Stimulated activated CD8-positive, alpha-beta memory T cell treated with anti-CD3 and anti-CD28 coated beads, Interleukin-15, amount 100 ng/mL, for 1 hour (primary cell): ENCODE measurements at places on chromosomes 5 and 9.

DNA sequence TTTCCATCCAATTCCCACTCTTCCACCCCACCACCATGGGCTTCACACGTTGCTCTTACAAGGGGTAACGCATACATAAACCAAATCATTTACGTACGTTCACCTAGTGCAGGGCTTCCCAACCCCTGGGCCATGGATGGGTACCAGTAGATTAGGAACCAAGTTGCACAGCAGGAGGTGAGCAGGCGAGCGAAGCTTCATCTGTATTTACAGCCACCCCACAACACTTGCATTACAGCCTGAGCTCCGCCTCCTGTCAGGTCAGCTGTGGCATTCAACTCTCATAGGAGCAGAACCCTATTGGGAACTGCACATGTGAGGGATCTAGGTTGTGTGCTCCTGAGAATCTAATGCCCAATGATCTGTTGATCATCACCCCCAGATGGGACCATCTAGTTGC, 82.3 kb downstream of the CEMIP2 start:
- DNase-seq: no peak

DNA sequence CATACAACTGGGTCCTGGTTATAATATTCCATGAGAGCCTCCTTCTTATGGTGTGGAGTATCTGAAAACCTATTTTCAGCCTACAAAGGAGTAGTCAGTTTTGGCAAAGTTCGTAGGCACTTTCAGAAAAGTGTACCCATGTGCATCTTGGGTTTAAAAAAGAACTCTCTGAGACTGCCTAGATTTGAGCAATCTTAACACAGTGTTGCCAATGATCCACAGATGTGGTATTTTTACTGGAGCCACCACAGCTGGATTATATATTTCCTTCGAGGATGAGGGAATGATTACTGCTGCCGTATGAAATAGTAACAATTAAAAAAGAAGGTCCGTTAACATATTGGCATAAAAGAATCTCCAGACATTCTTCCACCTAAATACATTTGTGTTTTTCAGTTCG, 1.1 kb downstream of the PALM2AKAP2 start:
- DNase-seq: no peak

- DNase-seq: no peak
Measured at GRCh38 chr9:107542411-107543157, 53.0 kb upstream of the KLF4 start.

- DNase-seq: no peak
Measured at GRCh38 chr5:55031492-55031891, 7.4 kb downstream of the GZMK start.

DNA sequence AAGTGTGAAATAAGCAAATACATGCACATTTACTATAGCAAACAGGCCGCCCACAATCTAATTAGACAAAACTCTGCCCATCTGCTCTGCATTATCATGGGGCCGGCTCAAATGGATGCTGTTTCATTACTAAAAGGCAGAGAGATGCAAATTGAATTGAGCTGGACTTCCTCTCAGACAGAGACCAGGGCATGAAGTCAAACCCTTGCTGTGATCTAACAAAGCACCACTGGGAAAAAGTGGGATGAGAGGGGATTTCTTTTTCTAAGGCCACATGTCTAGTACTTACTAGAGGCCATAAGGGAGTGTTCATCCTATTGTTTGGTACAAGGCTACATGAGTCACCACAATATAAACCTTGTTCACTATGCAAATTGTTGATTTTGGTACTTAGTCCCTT, 614.7 kb downstream of the ISL1 start:
- DNase-seq: no peak

GRCh38 chr5:119291056-119291455, 64.8 kb upstream of the TNFAIP8 start:
- no peak for DNase-seq

DNA sequence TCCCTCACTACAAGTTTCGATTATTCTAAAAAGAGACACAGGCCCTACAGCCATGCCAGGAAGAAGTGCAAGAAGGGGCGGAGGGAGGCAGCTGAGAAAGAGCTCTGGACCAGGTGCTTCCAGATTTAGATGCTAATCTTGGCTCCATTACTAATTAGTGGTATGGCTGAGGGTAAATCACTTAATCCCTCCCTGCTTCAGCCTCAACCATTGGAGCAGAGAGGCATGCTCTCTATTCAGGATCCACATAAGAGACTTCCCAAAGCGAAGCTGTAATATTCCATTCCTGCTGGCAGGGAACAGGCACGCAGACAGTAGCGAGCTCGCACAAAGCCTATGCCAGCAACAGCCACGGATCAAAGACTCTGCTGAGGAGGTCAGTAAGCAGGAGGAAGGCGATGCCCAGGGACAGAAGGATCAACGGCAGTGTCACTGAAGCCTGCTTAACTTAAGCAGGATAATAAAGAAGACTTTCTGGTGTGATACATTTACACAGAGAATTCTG, 24.2 kb downstream of the LIFR start:
- no peak for DNase-seq

- DNase-seq: no peak
Measured at GRCh38 chr5:168786147-168786546, 207.0 kb upstream of the PANK3 start.

- no peak for DNase-seq
Measured at GRCh38 chr9:88531920-88532698, 2.9 kb upstream of the NXNL2 start.

DNA sequence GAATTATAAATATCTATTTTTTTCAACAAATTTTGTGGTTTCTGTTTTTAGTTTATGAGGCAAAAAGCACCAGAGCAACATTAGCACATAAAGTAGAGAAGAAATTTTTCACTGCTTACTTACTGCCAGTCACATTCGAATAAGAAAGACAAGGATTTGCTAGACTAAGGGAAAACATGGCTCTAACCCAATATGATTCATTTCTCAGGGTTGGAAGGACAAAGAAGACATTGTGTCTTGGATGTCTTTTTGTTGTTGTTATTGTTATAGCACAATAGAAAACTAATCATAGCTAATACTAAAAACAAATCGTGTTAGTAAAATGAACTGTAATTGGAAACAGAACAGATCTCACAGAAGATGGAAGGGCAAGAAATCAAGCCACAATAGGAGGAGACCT, 90.9 kb upstream of the SLCO6A1 start:
- no peak for DNase-seq

DNA sequence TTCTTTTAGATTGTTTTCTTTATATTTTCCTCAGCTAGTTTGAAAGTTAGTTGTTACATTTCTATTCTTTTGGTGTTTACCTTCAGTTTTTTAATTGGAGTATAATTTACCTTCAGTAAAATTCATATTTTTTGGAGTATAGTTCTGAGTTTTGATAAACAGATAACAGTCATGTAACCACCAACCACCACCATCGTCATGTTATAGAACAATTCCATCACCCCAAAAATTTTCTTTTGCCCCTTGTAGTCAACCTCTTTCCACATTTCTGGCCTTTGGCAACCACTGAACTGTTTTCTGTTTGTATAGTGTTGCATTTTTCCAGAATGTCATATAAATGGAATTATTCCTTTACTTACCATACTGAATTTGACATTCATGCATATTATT, 6.8 kb downstream of the RMI1 start:
- no peak for DNase-seq
